ENCODE measurements at places on chromosomes 1 and 21.

DNA sequence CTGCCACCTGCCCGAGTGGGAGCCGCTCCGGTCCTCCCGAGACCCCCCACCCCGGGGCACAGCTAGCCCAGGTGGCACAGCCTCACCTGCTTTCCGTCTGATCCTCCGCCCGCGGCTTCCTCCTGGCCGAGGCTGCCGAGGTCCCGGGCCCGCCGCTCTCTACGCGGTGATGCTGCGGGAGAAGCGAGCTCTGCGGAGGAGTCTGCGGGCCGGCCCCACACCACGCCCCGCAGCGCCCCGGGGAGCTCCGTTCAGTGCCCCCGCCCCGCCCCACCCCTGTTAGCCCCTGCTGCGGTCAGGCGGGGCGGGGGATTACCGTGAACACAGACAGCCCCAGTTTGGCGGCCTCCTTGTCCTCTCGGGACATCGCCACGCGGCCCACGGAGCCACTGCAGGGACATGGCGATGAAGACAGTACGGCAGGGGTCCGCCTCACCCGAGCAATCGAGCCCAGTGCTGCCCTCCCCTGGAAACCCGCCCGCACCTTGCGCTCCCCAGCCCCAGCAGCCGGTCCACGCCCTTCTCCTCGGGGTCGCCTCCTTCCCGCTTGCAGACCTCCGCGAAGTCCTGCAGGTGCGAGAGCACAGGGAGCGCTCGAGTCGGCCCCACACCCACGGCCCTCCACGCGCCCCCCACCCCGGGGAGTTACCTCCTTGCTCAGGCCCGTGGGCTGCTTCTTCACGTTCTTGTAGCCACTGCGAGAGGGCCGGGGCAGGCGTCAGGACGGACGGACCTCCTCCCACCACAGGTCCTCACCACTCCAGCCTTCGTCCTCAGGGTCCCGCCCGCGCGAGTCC, 933 bp downstream of the C1orf35 start:
- DNase-seq = no peak

DNA sequence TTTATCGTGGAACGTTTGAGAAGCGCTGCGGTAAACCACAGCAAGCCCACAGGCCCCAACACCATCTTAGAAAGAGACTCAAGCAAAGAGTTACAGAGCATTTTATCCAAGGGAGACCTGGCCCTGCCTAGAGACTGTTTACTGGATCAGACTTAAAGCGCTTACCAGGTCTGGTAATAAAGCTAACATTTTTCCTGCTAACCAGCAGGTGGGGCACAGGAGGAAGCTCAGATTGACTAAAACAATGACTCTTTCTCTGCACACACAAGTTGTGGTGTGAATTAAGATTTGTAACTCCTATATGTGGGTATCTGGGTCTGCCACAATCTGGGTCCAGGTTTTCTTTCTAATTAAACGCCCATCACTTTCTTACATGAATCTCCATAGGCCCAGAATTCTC, 136.5 kb upstream of the ETS2 start:
- no peak for DNase-seq

- DNase-seq = no peak
Measured at GRCh38 chr1:195872376-195872775, 735.9 kb downstream of the KCNT2 start.

- no peak for DNase-seq
Measured at GRCh38 chr1:245888809-245889208, 618.3 kb downstream of the SMYD3 start.

DNA sequence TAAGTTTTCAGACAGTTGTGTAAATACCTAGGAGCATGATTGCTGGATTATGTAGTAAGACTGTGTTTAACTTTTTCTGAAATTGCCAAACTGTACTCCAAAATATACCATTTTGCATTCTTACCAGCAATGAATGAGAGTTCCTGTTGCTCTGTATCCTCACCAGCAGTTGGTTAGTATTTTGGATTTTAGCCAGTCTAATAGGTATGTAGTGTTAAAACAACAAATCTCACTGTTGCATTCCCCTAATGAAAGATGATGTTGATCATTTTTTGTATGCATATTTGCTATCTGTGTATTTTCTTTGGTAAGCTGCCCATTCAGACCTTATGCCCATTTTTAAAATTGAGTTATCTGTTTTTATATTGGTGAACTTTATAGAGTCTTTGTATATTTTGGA, 89.9 kb downstream of the RASAL2 start:
- DNase-seq = no peak

GRCh38 chr1:202968895-202969295, 1.8 kb upstream of the CYB5R1 start:
- DNase-seq = no peak

Measured in stimulated activated CD8-positive, alpha-beta memory T cell treated with anti-CD3 and anti-CD28 coated beads, Interleukin-12 subunit alpha, Interleukin-12 subunit beta, amount 100 ng/mL, for 1 hour (primary cell).